ENCODE measurements at places on chromosomes 7 and 10.

DNA sequence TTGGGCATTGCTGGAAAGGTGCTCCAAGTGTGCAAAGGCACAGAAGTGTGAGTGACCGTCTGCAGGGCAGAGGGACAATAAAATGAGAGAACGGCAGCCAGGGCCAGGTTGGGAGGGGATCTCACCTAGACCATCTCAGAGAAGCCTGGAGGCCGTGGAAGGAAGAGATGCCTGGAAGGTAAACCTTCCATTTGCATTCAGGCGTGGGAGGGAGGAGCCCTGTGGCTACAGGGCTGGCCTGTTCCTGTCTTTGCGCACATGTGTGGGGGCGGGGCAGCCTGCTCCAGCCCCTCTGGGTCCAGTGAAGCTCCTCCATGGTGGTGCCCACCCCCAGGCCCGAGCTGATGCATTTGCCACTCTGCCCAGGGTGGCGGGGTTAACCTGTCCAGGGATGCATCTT, 473.6 kb upstream of the MGMT start:
- DNase-seq: no peak

DNA sequence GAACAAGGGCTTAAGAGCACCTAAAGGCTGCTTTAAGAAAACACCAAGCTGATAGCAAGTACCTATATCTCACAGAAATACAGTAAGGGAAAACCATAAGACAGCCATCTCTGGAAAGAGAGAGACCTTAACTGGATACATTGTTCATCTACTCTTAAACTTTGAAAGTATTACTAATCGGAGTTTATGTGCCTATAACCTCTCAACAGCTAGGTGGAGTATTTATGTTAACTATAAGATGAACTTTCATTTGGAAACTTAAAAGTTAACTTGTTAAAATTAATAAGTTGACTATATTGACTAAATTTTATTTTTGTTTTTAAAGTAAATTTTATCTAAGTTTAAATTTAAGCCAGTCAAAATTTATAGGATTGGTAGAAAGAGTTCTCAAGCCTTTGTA, 90.6 kb downstream of the USP6NL start:
- DNase-seq: no peak

- no peak for DNase-seq
These were observed 132.3 kb upstream of the POT1 start for GRCh38 chr7:125061776-125062397.

DNA sequence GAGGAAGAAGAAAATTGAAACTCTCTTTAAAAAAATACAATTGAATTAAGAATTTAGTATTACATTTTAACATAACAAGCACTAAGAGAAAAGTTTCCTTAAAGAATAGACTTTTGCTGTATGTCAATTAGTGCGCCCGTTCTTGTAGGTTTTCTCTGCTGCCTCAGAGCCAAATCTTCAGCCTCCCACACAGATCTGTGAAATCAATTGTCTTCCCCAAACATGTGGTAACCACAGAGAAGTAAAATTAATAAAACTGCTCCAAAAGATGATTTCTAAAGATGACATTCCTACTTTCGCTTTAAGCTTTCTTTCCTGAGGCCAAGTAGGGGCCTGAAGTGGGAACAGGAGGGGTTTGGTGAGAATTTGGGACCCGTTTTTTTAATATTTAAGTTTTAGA, 113.2 kb upstream of the ADO start:
- DNase-seq: no peak

GRCh38 chr10:18056583-18056982, 83.6 kb upstream of the CACNB2 start:
- DNase-seq: no peak

GRCh38 chr7:28411876-28412662, at the start of gene CREB5:
Gene CREB5, plus strand, starts transcription at chr7:28412518. Its CDS starts 397 bp downstream, at chr7:28412915.
- DNase-seq: no peak

DNA sequence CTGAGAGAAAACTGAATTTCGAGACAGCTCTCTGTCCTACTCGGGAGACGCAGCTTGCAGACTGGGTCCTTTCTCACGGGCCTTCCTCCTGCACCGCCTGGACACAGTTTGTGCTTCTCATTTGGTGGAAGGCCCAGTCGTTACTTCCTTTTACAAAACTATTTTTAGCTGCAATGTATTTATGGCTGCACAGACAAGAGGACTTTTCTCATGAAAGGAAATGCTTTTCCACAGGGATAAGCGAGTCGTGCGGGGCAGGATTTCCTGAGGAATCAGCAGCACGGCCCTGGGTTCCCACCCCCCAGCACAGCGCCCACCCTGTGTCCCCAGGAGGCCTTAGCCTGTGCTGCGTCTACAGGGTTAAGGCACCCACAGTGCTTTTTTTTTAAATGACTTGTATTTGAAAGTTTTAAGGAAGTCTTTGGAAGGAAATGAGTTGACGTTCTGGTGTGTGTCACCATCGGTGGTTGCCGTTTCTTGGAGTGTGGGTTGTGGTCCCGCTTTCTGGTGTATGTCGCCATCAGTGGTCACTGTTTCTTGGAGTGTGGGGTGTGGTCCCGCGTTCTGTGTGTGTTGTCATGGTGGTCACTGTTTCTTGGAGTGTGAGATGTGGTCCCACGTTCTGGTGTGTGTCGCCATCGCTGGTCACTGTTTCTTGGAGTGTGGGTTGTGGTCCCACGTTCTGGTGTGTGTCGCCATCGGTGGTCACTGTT, 50.9 kb downstream of the INPP5A start:
- no peak for DNase-seq

DNA sequence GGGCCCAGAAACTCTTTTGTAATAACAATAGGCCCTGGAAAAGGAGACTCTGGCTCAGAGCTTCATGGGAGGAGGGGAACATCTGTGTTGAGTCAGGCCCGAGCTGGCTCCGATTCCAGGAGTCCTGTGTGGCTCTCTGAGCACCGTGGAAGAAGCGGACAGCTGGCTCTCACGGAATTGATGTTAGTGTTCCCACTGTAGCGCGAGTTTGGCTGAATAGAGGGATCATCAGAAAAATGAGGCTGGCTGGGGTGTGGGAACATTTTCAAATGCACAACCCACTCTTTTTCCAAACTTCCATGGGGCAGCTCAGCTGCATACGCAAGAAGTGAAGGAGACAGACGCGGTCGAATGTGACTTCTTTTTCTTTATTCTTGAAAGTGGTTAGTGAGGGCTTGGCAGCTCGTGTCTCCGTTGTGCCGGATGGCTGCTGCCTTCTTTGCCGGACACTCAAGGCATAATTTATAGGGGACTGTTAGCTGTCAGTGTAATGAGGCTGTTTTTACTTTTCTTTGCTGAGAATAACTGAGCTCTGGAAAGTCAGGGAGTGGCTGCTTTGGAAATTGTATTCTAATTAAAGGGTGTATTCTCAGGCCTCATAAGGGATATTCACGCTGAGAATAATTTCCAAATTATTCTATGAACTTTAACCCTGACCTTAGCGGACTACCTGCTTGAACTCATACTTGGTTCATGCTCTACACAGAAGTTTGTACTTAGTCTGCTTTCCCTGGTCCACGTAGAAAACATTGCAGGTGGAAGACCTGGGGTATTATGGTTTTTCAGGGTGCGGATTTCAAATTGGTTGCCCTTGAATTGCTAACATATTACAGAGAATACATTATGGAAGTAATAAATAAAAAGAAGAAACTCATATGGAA, 23.1 kb downstream of the MDFIC start:
- no peak for DNase-seq

DNA sequence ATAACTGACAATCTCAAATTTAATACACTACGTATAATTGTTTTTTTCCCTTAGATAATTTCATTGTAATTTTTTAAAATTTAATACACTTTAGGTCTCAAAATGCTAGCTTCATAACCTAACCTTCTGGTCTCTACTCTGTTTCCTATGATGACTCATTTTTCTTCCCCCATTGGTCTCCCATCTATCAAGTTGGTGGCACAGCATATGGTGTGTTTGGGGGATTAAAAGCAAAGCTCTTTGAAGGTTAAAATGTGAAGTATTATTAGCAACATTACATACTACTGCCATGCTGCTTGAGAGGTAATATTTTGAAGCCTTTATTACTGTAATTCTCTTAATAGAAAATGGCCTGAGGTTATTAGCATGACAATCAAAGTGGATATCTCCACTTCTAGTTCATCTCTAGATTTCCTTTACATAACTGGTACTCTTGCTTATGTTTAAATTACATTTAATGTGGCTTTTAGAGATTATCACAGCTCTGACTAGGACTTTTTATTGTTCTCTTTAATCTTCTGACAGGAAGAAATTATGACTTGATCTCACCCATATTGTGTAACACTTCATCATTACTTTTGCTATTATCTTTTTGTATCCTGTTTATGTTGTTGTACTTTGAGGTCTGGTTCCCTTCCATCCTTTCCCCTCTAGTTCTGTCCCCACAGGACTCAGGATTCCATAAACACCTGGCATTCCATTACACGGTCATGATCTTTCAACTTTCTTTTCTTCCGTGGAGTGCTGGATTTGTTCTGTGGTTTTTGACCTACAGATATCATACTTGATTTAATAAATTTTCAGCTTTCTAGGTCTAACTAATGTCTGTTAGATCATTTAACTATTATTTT, 185.1 kb downstream of the SEMA3D start:
- DNase-seq: no peak

- no peak for DNase-seq
These were observed 25.7 kb upstream of the ADD3 start for GRCh38 chr10:109982123-109982522.

DNA sequence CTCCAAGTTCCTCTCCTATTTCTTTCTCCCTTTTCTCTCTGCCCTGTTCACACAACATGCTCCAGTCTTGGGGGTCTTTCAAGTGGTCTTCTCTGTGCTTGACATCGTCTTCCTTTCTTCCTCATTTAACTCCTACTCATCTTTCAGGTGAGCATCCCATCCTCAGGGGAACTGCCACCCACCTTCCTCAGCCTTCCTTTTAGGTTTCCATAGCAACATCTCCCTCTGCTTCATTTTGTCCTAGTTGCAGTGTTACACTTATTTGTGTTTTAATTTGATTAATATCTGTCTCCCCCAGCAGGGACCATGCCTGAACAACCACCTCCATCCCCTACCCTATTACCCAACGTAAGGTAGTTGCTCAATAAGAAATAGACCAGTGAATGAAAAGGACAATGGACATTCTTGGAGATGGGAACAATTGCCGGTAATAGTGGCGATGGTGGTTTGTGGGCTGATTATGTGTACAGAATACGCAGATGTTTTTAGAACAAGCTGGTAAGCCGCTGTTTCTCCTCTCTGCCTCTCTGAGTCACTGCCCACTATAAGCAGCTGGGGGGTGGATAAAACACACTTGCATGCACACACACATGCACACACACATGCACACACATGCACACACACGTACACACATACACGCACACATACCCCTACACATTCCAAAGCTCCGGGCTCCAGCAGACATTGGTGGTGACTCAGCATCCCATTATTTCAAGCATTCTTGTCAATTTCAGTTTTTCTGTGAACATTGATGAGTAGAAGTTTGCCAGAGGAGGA, 251.6 kb downstream of the GATA3 start:
- no peak for DNase-seq

- no peak for DNase-seq
These were observed 610 bp downstream of the AVPI1 start for GRCh38 chr10:97686301-97686961.

GRCh38 chr7:148621563-148621962, 31.0 kb downstream of the C7orf33 start:
- DNase-seq: no peak

DNA sequence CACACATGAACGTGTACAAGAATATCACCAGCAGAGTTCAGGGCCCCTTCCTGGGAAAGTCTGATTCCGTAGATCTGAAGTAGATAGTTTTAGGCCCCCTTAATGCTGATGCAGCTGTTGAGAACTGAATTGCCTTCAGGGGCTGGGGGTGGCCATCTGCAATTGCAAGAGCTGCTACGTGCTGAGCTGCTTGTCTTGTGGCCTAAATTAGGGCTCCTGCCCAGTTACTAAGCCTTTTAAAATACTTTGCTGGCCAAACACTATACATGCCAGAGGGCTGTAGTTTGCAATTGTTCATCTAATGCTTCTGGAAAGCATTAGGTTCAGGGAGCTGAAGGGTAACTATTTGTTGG, 71.7 kb downstream of the TMEM178B start:
- no peak for DNase-seq

- no peak for DNase-seq
These were observed 62.7 kb downstream of the CUZD1 start for GRCh38 chr10:122782911-122783310.

DNA sequence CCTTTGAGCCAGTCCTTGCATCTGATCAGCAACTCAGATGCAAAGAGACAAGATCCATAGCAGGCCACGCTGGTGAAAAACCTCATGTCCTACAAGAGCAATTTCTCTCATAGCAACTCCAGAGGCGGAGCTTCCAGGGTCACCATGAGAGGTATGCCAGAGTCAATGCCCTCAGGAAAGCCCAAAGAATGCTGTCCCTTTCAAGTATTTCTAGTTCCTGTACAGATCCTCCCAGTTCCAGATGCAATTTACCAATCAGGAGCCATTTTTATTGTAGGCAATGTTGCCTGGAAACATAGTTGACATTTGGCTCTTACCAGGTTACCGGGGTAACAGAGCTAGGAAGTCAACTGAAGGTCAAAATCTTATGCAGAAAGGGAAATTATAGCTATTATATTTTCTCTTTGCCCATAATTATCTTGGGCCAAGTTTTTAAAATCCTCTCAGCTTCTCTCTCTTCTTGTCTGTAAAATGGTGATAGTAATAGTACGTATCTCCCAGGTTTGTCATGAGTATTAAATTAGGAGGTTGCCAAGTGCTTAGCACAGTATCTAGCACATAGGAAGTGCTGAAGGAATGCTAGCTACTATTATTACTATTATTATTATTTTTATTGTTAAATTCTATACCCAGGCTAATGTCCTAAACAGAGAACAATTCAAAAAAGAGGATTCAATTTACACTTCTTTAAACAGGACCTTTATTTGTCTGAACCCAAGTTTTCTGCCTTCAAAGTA, 46.3 kb upstream of the TM9SF3 start:
- no peak for DNase-seq

DNA sequence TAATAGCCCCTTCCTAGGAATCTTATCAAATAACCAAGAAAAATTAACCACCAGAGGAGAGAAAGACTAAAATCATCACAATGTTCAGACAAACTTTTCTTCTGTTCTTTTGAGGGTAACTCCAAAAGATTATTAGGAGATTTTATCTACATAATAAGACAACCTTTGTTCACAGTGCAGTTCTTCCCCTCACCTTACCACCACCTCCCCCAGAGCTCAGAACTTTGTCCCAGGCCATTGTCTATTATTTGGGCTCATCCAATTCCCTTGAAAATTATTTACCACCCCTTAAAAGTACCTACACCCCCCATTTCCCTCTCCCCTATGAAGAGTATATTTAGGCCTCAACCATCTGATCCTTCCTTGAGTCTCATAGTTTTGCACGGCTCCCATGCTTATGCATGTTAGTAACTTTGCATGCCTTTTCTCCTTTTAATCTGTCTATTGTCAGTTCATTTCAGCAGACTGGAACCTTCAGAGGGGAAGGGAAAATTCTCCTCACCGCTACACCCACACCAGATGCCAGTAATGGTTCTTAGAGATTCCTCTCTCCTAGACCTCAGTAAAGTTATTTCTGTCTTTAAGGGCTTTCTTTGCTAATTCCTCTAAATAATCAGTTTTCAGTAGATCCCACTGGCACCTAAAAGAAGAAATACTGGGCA, 234.9 kb downstream of the SKIDA1 start:
- no peak for DNase-seq

Data from effector memory CD8-positive, alpha-beta T cell (primary cell).